ENCODE measurements at places on chromosomes 1 and 21.

GRCh38 chr1:245378311-245378722, 223.5 kb downstream of the KIF26B start:
- no peak for DNase-seq

DNA sequence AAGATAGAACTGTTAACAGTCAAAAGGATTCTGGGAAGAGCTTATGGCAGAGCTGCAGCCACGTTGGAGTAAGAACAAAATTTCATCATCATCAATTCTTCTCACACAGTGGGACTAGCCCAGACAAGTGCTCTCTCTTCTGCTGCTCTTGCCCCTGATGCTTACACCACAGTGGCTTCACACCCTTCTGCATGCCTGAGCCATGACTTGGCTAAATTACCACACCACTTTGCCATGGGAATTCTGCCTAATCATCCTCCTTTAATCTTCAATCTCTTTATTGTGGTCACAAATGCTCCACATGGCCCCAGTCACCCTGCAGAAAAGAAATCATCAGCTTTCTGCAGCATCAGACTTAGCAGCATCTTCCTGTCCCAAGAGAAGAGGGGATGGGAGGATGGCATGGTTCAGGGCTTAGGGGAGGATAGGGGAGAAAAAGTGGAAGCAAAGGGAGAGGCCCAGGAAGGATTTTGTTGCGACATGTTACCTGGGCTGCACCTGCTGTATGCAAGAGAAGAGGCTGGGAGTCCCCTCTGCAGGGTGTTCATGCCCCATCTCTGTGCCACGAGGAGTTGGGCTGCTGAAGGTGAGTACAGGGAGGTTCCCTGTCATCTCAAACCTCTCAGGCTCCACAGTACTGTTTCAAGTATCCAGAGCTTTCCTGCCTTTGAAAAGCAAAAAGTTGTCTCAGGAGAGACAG, 9.0 kb upstream of the RPTN start:
- peak; percentile 77 for DNase-seq

- DNase-seq = peak; percentile 76
Observed at GRCh38 chr1:198681831-198682759, 43.3 kb downstream of the PTPRC start.

DNA sequence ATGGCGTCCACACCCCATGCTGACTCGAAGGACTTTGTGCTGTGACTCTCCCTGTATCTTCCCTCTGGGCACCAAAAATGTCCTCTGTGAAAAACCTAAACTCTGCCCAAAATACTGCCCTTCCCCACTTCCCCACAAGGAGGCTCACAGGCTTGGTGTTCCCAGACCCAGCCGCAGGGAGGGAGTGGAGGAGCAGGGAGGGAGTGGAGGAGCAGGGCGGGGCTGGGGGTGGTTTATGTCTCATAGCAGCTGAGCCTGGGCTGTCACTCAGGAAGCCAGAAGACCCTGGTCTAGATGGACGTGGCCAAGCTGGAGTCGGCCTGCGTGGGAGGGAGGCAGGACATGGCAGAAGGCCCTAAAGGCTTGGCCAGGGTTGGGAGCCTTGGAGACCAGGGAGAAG, 461.7 kb downstream of the PTPRU start:
- peak; percentile 83 for DNase-seq

DNA sequence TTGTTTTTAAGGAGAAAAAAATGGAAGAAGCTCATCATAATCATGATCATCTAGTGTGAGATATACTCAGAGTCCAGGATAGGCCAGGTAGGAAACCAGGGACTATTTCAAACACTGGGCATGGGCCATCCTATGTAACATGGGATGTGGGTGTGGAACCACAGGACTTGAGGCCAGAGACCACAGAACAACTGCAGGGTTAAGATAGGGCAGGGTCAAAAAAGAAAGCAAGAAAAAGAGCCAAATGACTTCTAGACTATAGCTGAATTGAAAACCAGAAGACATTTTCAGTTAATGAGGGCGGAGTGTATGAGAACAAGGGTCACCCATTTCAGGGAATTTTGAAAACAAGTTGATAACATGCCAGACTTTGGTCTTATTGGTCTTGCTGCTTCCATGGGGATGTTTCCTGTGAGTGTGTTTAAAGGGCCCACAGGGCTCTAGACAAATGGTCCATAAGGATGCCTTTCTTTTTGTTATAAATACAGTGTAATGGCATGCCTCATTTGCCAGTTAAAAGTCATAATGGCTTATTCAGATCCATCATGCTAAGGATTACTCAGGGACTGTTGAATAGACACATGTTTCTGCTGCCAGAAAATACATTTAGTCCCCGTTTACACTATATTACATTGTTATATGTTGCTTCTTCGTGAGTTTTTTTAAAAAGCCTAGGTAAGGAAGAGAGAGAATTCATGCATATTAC, 182.0 kb upstream of the C21orf91 start:
- no peak for DNase-seq

GRCh38 chr1:91014475-91014874, 7.4 kb downstream of the ZNF644 start:
- no peak for DNase-seq

DNA sequence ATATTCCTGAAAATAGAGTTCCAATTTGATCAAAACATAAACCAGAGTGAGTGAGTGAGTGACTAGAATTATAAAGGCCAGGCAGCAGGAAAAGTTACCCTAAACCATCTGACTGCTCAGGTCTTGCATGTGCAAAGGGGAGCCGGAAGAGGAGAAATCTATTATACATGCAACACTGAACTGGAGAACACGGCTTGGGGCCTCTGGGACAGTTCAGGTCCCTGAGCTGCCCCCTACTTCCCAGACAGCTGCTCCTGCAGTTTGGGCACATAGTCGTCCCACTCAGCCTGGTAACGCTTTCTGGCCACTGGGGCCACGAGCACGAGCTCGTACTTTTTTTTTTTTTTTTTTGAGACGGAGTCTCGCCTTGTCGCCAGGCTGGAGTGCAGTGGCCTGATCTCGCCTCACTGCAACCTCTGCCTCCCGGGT, 40.1 kb downstream of the PTPRC start:
- DNase-seq = no peak

- no peak for DNase-seq
Observed at GRCh38 chr1:159581422-159581821, 6.2 kb upstream of the APCS start.

- DNase-seq = no peak
Observed at GRCh38 chr1:110506541-110506940, 12.4 kb downstream of the KCNA10 start.

DNA sequence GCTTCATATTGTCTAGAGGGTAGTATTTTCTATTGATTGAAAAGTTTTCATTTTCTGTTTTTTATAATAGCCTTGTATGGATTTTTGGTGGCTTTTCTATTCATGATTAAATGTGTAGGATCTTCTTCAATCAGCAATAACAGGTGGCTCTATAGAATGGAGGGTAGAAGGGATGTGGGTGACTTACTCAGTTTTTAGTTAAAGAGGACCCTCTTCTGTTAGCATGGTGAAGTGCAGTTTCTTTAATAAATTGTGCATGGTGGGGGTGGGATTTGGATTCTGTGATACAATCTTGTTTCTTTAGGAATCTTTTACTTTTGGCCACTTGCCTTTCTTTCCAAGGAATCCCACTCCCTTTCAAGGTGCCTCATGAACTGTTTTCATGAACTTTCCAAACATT, 64.7 kb downstream of the SLC35A3 start:
- peak; percentile 4 for DNase-seq
